ENCODE measurements at places on chromosomes 13 and 19. TPM values are rescaled to one million over a fixed set of nuclear protein-coding genes. Genes with fewer than 3 reads are reported as not detected.

PSG1 gene
- total RNA-seq = 0.80 TPM

LILRA6 gene
- 2.4 TPM for total RNA-seq

NCR1 gene
- not detected for total RNA-seq

ZNF20 gene
- 1.6 TPM for total RNA-seq

GRCh38 chr13:27309967-27310598, 39.5 kb downstream of the RASL11A start:
- no peaks in the 10 kb centered on the region for H3K4me1 ChIP-seq
- H3K4me3 ChIP-seq = no peak overlapping the region
- H3K27ac ChIP-seq = no peak overlapping the region
- H3K27me3 ChIP-seq = peaks cover 27% of the 10 kb centered on the region

- no peaks in the 10 kb centered on the region for H3K27me3 ChIP-seq
- no peaks in the 10 kb centered on the region for H3K36me3 ChIP-seq
- no peak for DNase-seq
Observed at GRCh38 chr19:14346279-14346678, 35.0 kb upstream of the ADGRE5 start.

- peaks cover 40% of the 10 kb centered on the region for H3K4me1 ChIP-seq
- peak overlapping the region; percentile 72 for H3K4me3 ChIP-seq
- H3K27me3 ChIP-seq = no peaks in the 10 kb centered on the region
- peaks cover 2% of the 10 kb centered on the region for H3K36me3 ChIP-seq
- DNase-seq = peak; percentile 70
- H3K27ac ChIP-seq = peak overlapping the region; percentile 93
Observed at GRCh38 chr19:46748325-46749109, 2.3 kb upstream of the STRN4 start.

GRCh38 chr19:36183245-36183628, 31.0 kb upstream of the COX7A1 start:
- DNase-seq = no peak
- no peak overlapping the region for H3K4me3 ChIP-seq
- no peaks in the 10 kb centered on the region for H3K36me3 ChIP-seq
- H3K4me1 ChIP-seq = no peaks in the 10 kb centered on the region
- H3K27me3 ChIP-seq = no peaks in the 10 kb centered on the region

DNA sequence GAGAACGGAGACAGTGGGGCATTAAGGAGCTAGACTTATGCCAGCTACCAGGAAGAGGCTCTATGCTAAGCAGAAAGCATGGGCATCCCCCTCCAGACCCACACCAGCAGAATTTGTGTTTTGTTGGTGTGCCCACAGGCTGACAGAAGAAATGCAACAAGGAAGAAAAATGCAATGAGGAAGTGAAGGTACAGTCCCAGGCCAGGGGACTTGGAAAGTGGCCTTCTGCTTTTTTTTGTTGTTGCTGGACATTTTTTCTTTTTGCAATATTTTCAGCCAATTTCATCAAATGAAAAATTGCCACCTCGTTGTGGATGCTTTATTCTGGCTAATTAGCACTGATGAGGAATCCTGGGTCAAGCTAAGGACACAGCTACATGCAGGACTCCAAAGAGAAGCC, 167.7 kb downstream of the TSHZ3 start:
- no peak overlapping the region for H3K27ac ChIP-seq
- no peaks in the 10 kb centered on the region for H3K4me1 ChIP-seq
- H3K27me3 ChIP-seq = no peaks in the 10 kb centered on the region
- no peak overlapping the region for H3K4me3 ChIP-seq
- H3K36me3 ChIP-seq = no peaks in the 10 kb centered on the region

DNA sequence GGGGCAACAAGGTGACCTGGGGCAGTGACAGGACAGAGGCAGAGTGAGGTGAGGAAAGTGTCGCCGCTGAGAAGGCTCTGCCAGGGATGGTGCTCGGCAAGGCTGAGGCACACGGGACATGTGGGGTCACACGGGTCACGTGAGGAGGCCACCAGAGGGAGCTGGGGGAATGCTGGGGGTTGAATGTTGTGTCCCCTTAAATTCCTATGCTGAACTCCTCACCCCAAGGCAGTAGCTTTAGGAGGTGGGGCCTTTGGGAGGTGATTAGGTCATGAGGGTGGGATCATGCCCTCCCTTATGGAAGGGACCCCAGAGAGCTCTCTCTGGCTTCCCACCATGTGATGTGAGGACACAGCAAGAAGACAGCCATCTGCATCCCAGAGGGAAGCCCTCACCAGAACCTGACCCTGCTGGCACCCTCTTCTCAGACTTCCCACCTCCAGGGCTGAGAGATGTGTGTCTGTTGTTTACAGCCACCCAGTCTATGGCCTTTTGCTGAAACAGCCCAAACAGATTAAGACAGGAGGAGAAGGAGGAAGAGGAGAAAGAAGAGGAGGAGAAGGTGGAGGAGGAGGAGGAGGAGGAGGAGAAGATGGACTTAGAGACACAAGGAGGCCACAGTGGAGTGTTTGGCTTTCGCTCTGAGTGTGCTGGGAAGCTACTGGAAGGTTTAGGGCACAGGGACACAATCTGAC, 35.4 kb downstream of the RFX2 start:
- no peak for DNase-seq
- H3K27ac ChIP-seq = peak overlapping the region; percentile 32
- no peaks in the 10 kb centered on the region for H3K27me3 ChIP-seq
- peaks cover 13% of the 10 kb centered on the region for H3K4me1 ChIP-seq

GRCh38 chr13:111165241-111166010, 50.3 kb downstream of the ARHGEF7 start:
- peak overlapping the region; percentile 15 for H3K4me3 ChIP-seq
- peaks cover 35% of the 10 kb centered on the region for H3K4me1 ChIP-seq
- no peaks in the 10 kb centered on the region for H3K27me3 ChIP-seq
- H3K36me3 ChIP-seq = peaks cover 5% of the 10 kb centered on the region
- H3K27ac ChIP-seq = peak overlapping the region; percentile 82
- no peak for DNase-seq

DNA sequence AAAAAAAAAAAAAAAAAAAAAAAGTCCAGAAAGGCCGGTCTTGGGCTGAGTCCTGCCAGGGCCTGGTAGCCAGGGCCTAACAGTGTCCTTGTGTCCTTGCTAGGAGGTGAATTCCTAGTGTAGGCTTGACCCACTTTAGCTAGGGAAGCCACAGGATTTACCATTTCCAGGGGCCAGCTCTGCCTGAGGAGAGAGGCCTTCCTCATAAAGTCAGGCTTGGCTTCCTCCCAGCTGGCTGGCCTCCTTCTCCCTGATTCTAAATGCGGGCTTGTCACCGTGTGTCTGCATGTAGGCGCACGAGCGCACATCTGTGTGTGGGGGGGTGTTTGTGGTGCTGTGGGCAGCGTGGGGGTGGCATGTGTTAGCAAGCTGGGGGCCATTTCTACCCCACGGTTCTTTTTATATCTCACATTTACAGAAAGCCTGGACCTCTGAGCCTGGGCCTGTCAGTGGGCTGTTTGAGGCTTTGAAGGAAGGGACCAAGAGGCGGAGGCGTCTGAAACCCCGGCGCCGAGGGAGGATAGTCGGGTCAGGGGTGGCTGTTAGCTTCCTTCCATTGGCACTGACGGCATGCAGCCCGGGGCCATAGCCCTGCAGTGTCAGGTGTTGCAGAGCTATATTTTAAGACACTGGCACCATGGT, 31.7 kb downstream of the IER2 start:
- H3K4me1 ChIP-seq = peaks cover 15% of the 10 kb centered on the region
- H3K36me3 ChIP-seq = no peaks in the 10 kb centered on the region
- no peak for DNase-seq
- H3K4me3 ChIP-seq = peak overlapping the region; percentile 9
- H3K27me3 ChIP-seq = no peaks in the 10 kb centered on the region
- H3K27ac ChIP-seq = no peak overlapping the region

DNA sequence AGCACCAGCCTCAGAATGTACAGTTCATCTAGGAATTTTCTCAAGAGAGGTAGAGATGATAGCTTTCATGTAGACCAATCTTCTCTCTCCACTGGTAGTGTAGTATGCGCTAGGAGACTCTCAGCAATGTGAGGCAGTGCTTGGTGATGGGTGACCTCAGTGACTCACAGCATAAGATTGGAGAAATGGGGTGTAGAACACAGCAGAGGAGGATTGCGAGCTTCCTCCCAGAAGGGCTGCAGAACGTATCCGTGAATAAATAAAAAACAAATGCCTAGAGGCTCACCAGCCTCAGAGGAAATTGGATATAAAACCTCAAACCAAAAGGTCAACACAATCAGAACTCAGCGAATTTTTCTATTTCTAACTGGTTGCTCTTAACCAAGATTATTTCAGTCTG, 182.9 kb upstream of the RXFP2 start:
- peaks cover 4% of the 10 kb centered on the region for H3K27me3 ChIP-seq
- no peaks in the 10 kb centered on the region for H3K36me3 ChIP-seq
- H3K27ac ChIP-seq = no peak overlapping the region
- DNase-seq = no peak

DNA sequence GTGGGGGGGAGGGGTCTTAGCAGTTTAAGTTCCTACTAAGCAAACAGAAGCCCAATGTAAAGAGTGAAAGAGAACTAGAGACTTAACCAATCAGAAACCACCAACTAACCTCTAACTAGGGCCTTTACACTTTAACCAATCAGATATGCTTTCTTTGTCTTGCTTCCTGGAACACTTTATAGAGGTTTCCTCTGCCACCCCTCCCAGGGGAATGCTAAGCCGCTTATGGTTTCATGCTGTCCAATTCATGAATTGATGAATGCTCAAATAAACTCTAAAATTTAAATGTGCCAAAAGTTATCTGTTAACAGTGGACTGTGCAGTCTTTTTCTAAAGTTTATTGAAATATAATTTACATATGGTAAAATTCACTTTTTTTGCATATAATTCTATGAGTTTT, 33.9 kb upstream of the LATS2 start:
- no peaks in the 10 kb centered on the region for H3K36me3 ChIP-seq
- H3K4me3 ChIP-seq = no peak overlapping the region
- peaks cover 4% of the 10 kb centered on the region for H3K27me3 ChIP-seq

DNA sequence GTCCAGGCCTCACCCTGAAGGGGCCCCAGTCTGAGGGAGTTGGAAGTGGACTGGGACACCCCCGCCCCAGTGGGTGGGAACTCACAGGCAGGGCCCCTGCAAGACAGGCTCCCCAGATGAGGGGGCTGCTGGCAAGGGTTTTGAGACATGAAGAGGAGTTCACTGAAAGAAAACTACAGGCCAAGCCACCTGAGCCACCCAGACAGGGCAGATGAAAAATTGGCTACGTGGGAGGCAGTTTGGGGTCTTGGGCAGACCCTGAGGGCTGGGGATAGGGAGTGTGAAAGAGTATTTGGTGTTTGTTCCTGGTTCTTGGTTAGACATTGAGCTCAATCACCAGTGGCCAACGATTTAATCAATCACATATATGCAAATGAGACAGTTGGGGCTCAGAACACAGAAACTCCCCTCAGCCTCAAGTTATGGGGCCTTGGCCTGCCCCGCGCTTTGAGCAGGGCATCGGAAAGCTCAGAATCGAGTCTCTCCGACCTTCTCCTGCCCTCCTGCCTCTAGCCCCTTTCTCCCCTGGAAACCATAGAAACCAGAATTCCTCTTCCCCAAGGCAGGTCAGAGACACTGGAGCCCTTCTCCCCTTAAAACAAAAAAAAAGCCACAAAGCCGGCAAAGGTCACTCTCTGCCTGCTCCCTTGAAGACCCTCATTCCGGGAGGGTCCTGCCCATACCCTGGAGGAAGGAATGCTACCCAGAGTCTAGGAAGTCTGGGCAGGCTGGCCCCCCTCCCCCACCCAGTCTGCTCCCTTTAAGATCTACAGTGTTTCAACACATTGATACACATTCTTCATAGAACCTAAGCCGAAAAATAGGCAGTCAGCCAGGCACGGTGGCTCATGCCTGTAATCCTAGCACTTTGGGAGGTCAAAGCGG, 1.3 kb upstream of the ISYNA1 start:
- no peaks in the 10 kb centered on the region for H3K27me3 ChIP-seq
- no peak for DNase-seq
- H3K4me1 ChIP-seq = peaks cover 16% of the 10 kb centered on the region
- peak overlapping the region; percentile 84 for H3K27ac ChIP-seq
- H3K4me3 ChIP-seq = peak overlapping the region; percentile 25

- no peak overlapping the region for H3K27ac ChIP-seq
- peaks cover 14% of the 10 kb centered on the region for H3K4me1 ChIP-seq
- no peak for DNase-seq
- no peaks in the 10 kb centered on the region for H3K27me3 ChIP-seq
- H3K36me3 ChIP-seq = peaks cover 2% of the 10 kb centered on the region
- no peak overlapping the region for H3K4me3 ChIP-seq
Observed at GRCh38 chr13:49938314-49938713, 2.2 kb upstream of the SPRYD7 start.

DNA sequence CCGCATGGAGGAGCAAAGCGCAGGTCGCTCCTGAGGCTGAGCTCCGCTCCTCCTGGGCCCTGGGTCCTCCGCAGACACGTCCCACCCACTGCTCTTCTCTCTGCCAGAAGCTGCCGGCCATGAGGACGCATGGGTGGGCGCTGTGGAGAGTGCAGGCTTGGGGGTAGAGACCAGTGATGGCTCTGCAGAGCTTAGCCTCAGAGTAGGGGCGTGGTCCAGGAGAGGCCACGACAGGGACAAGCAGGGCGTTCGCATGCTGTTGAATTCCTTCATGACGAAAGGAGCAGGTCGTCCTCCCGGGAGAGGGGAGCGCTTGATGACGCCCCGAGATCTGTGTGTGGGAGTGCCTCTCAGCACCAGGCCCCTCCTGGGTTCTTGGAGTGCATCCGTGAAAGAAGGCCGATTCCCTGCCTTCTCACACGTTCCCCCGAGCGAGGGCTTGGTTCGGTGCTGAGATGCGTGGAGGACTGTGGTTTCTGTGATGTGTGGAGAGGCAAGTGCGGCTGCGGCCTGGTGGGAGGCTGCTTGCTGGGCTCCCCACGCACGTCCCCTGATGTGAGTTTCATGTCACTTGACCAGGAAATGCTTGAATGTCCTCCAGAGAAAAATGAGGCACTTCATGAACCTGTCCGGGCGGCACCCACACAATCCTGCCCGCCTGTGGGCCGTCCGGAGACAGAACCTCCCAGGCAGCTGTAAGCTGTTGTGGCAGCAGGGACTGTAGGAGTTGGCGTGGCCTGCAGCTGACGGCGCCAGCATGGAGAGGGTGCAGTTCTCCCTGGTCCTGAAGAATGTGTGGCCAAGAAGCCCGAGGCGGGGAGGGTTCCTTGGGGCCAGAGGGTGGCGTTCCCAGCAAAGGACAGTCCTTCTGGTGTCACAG, 4.5 kb downstream of the SF3A2 start:
- H3K4me1 ChIP-seq = peaks cover 53% of the 10 kb centered on the region
- no peaks in the 10 kb centered on the region for H3K27me3 ChIP-seq
- H3K36me3 ChIP-seq = peaks cover 5% of the 10 kb centered on the region
- H3K27ac ChIP-seq = peak overlapping the region; percentile 91
- peak overlapping the region; percentile 96 for H3K4me3 ChIP-seq

DNA sequence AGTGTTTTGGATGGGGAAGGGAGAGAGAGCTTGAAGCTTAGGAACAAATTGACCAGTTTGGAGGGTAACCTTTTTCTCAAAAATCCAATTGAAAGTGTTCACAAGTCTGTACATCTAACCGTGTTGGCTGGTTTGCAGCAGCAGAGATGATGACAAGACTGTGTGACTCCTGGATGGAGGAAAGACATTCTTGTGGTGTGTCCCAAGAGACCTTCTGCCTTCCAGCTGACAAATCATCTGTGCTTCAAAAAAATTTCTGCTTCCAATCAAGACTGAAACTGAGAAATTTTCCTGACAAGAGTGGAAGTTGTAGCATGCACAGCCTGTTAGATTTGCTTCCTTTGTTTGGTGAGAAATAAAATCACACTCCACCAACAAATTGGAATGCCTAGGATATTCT, 56.2 kb downstream of the LACC1 start:
- no peak overlapping the region for H3K4me3 ChIP-seq
- no peak overlapping the region for H3K27ac ChIP-seq
- peaks cover 23% of the 10 kb centered on the region for H3K27me3 ChIP-seq
- no peaks in the 10 kb centered on the region for H3K4me1 ChIP-seq
- no peak for DNase-seq

All from T-helper 17 cell (primary cell).